ENCODE measurements at places on chromosomes 4 and X. TPM values are rescaled to one million over a fixed set of nuclear protein-coding genes. Genes with fewer than 3 reads are reported as not detected.

DNA sequence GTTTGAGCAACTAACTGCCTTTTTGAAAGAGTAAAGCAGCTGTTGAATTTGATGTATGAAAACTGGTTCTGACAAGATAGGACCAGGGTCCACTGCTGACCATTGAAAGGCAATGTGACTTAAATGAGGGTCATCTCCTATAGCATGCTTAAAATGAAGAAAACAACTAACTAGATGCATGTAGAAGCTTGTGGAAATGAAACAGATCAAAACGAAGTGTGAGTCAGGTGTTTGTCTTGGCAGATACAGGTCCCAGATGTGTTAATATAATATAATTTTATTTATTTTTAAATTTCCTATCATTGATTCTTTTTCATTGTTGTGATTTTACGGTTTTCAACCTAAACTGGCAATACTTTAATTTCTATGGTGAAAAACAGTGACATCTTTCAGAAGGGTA is 83.6 kb downstream of the ATOH1 start:
- DNase-seq: no peak
- no peaks in the 10 kb centered on the region for H3K27me3 ChIP-seq
- no peak overlapping the region for H3K27ac ChIP-seq
- H3K36me3 ChIP-seq: no peaks in the 10 kb centered on the region
- H3K4me3 ChIP-seq: no peak overlapping the region

DNA sequence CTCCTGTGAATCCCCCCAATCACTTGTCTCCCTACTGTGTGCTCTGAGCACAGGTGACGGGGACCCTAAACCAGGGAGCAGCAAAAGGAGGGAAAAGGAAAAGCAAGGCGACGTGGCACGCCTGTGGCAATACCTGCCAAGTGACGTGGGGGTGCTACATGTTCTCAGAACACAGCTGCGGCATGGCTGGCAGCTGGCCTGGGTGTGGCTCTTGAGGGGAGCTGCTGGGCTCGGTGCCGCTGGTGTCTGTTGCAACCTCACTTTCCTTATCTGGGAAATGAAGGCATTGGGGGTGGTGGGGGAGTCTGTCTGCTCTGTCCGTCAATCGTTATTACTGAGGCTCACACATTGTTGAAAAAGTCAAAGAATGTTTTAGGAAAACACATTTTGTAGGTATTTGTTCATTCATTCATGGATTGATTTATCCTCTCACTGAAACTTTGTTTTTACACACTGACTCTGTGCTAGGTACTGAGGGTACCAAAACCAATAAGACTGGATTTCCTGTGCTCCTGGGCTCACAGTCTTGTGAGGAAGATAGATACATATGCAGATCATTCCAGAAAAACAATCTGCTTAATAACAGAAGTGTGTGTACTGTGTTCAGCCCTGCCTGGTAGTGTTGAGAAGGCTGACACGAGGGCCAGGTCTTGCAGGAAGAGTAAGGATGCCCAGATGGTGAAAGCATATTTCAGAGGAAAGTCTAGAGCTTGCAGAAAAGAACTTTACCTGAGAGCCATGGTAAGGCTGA is 217.6 kb downstream of the PTTG2 start:
- no peak overlapping the region for H3K4me3 ChIP-seq
- no peaks in the 10 kb centered on the region for H3K27me3 ChIP-seq
- DNase-seq: no peak
- no peaks in the 10 kb centered on the region for H3K36me3 ChIP-seq
- no peak overlapping the region for H3K27ac ChIP-seq

DNA sequence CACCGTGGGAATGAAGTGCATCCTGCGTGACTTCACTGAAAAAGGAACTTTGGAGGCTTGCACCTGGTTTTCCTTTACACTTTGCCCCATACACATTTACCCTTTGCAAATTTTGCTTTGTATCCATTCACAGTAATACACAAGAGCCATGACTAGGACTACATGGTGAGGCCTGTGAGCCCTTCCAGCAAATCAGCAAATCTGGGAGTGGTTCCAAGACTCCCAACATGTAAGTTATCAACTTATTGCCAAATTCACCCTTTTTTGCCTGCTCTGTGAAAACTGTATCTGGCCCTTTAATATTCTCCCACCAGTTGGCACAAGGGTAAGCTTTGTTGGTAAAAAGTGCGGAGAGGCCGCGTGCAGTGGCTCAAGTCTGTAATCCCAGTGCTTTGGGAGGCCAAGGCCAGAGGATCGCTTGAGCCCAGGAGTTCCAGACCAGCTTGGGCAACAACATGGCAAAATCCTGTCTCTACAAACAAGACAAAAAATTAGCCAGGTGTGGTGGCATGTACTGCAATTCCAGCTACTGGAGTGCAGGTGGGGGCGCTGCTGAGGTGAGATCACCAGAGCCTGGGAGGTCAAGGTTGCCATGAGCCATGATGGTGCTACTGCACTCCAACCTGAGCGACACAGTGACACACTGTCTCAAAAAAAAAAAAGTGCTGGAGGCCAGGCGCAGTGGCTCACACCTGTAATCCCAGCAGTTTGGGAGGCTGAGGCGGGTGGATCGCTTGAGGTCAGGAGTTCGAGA is 5.0 kb downstream of the PRMT9 start:
- H3K36me3 ChIP-seq: peaks cover 3% of the 10 kb centered on the region
- H3K4me3 ChIP-seq: no peak overlapping the region
- H3K4me1 ChIP-seq: peaks cover 11% of the 10 kb centered on the region

Gene GPR34
- total RNA-seq: not detected

All from HepG2 (cell line).